ENCODE measurements at places on chromosomes 11 and 22. TPM values are rescaled to one million over a fixed set of nuclear protein-coding genes. Genes with fewer than 3 reads are reported as not detected.

Gene SGSM1
- 0.10 TPM for total RNA-seq

Gene FOLR3
- 2.0 TPM for total RNA-seq

Gene VSIG2
- not detected for total RNA-seq

Gene SEPTIN3
- total RNA-seq, result 0.29 TPM

Gene FLRT1
- 2.7 TPM for total RNA-seq

Gene PRRG4
- 1.2 TPM for total RNA-seq

Gene NTM
- not detected for total RNA-seq

Gene KDM4D
- total RNA-seq, result 1.1 TPM

Gene DSCAML1
- total RNA-seq, result not detected

Gene OR56A1
- not detected for total RNA-seq

Gene TIMP3
- total RNA-seq, result 44.9 TPM

Gene RHBDD3
- 48.0 TPM for total RNA-seq

Gene TMEM123
- total RNA-seq, result 134 TPM

Gene DNAJB7
- not detected for total RNA-seq

- no peaks in the 10 kb centered on the region for H3K36me3 ChIP-seq
- no peaks in the 10 kb centered on the region for H3K4me1 ChIP-seq
- no peak overlapping the region for H3K27ac ChIP-seq
- no peak overlapping the region for H3K4me3 ChIP-seq
Observed at GRCh38 chr11:116309446-116309845, 463.3 kb downstream of the BUD13 start.

GRCh38 chr11:69965821-69966582, 112.1 kb upstream of the ANO1 start:
- peaks cover 6% of the 10 kb centered on the region for H3K36me3 ChIP-seq
- H3K4me3 ChIP-seq, result no peak overlapping the region
- no peak for DNase-seq
- no peaks in the 10 kb centered on the region for H3K4me1 ChIP-seq
- no peak overlapping the region for H3K27ac ChIP-seq
- H3K27me3 ChIP-seq, result no peaks in the 10 kb centered on the region

GRCh38 chr22:23533771-23534191, 46.3 kb downstream of the IGLL1 start:
- no peak for DNase-seq
- H3K4me1 ChIP-seq, result no peaks in the 10 kb centered on the region
- no peaks in the 10 kb centered on the region for H3K36me3 ChIP-seq
- no peak overlapping the region for H3K27ac ChIP-seq
- no peak overlapping the region for H3K4me3 ChIP-seq

DNA sequence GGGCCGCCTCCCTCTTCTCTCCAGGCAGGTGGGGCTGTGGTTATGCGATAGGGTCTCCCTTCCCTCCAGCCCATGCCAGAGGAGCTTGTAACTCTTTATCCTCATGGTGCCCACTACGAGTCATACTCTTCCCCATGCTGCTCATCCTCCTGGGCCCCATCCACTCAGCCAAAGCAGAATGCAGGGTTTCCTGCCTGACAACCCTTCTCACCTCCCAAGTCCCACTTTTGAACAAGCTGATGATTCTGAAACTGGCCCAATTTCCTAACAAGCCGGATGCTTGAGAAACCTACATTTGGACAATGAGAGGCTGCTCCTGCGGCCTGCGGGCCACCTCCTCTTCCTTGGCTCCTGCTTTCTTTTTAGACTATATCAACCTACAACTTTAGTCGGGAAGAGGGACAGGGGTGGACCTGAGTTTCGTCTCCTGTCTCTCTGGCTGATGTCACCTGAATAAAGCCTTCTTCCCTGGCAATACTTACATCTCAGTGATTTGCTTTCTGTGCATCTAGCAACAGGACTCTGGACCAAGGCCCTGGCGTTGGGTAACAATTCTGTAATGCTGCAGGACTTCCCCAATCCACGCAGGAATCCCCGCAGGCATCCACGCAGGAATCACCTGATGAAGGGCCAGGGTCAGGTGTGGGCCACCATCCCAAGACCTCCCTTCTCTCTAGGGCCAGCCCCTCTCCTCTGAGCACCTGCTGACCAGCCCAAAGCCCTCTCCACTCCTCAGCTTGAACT, 1.5 kb upstream of the NDUFS8 start:
- H3K27me3 ChIP-seq, result no peaks in the 10 kb centered on the region
- DNase-seq, result no peak
- H3K4me1 ChIP-seq, result peaks cover 26% of the 10 kb centered on the region
- peak overlapping the region; percentile 89 for H3K27ac ChIP-seq

- no peaks in the 10 kb centered on the region for H3K27me3 ChIP-seq
- peak overlapping the region; percentile 97 for H3K27ac ChIP-seq
- peaks cover 7% of the 10 kb centered on the region for H3K36me3 ChIP-seq
- peaks cover 36% of the 10 kb centered on the region for H3K4me1 ChIP-seq
Observed at GRCh38 chr11:6319704-6320410, 444 bp downstream of the CAVIN3 start.

- DNase-seq, result peak; percentile 48
- H3K27ac ChIP-seq, result peak overlapping the region; percentile 92
- peak overlapping the region; percentile 98 for H3K4me3 ChIP-seq
- no peaks in the 10 kb centered on the region for H3K27me3 ChIP-seq
- peaks cover 36% of the 10 kb centered on the region for H3K4me1 ChIP-seq
Observed at GRCh38 chr11:35139722-35140282, 831 bp downstream of the CD44 start.

DNA sequence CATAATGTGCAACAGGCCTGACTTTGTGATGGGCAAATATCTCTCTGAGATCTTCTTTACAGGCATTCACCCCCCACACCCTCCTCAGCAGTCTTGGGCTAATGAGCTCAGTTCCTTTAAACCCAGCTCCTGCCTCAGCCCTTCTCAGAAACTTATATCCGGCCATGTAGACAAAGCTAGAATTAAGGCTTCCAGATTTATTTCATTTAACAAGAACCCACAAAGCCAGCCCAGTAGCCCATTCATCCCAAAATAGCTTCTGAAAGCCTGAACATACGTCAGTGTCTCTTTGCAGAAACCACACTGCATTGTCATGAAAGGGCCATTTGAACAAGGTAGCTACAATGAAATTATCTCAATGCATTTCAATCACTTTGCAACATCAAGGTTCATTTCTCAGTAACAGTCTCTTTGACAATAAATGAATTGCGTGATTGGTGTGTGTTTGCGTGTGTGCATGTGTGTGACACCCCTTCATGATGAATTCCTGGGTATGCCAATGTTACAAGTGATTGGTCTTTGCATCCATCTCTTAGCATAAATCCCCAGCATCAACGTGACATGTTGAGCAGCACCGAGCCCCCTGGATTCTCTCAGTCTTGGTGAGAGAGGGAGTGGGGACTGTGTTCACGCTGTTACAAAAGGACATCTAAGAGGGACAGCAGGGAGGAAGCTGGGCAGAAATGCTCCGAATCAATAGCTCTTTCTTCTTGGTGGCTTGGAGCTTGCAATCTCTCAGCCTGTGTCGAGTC, 299.6 kb downstream of the KIRREL3 start:
- peaks cover 10% of the 10 kb centered on the region for H3K36me3 ChIP-seq
- no peaks in the 10 kb centered on the region for H3K27me3 ChIP-seq
- no peak overlapping the region for H3K27ac ChIP-seq
- H3K4me3 ChIP-seq, result no peak overlapping the region

DNA sequence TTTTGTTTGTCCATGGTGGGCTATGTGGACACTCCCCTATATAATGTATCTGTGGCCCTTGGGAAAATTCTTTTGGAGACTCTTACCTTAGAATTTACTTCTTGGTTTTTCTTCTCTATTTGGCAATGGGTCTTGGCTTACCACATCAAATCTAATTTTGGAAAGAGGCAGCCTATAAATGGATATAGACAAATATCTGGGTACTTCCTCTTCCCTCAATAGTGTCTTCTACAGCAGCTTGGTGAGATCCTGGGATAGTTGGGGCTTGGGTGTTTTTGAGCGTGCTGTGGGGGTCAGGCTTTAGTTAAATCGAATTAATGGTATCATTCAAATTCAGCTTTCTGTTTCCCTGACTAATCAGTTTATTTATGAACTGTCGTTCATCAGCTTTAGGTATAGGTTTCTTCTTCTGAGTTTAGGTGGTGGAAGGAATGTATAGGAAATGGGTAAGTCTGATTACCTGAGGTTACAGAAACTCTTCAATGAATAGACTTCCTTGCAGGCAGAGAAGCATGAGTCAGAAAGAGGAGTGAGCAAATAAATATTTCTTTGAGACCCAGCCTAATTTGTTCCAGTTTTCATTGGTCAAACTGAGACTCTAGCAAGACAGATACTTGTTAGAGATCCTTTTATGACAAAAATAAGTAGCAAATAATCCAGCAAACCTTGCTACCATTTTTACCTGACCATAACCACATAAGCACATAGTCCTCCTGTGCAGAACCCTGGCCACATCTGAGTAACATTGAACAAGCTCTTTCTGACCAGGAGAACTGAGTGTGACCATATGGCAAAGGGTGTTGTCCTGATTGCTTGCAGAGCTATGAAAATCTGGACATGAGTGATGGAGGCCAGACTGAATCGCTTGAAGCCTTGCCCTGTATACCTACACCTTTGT, 68.6 kb upstream of the SORL1-AS1 start:
- H3K36me3 ChIP-seq, result no peaks in the 10 kb centered on the region
- no peak overlapping the region for H3K4me3 ChIP-seq
- H3K27me3 ChIP-seq, result no peaks in the 10 kb centered on the region
- H3K27ac ChIP-seq, result peak overlapping the region; percentile 67
- DNase-seq, result peak; percentile 29

DNA sequence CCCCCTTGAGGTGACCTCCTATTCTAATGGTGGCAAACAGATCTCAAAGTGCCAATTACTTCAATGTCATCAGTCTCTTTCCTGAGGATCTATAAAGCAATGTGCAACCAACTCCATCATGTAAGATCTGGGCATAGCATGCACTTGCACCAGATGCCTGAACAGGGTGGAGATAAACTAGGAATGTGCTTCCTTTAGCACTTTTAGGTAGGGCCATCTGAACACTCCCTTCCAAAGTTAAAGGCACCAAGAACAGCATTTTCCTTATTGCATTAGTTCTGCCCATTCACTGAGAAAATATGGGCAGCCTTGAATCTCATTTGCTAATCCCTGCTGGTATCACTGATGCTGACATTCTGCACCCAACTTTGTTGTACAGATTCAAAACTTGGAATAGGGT, 112.0 kb downstream of the SGSM3 start:
- peak overlapping the region; percentile 24 for H3K4me3 ChIP-seq
- peak; percentile 25 for DNase-seq
- no peaks in the 10 kb centered on the region for H3K27me3 ChIP-seq
- peak overlapping the region; percentile 84 for H3K27ac ChIP-seq

GRCh38 chr11:111792314-111792713, 26.1 kb upstream of the PPP2R1B start:
- H3K4me3 ChIP-seq, result no peak overlapping the region
- DNase-seq, result no peak
- peaks cover 6% of the 10 kb centered on the region for H3K4me1 ChIP-seq
- no peaks in the 10 kb centered on the region for H3K27me3 ChIP-seq

GRCh38 chr22:47298017-47298785, 535.8 kb downstream of the TBC1D22A start:
- no peaks in the 10 kb centered on the region for H3K36me3 ChIP-seq
- H3K4me1 ChIP-seq, result peaks cover 20% of the 10 kb centered on the region
- no peaks in the 10 kb centered on the region for H3K27me3 ChIP-seq
- no peak overlapping the region for H3K27ac ChIP-seq
- no peak overlapping the region for H3K4me3 ChIP-seq

DNA sequence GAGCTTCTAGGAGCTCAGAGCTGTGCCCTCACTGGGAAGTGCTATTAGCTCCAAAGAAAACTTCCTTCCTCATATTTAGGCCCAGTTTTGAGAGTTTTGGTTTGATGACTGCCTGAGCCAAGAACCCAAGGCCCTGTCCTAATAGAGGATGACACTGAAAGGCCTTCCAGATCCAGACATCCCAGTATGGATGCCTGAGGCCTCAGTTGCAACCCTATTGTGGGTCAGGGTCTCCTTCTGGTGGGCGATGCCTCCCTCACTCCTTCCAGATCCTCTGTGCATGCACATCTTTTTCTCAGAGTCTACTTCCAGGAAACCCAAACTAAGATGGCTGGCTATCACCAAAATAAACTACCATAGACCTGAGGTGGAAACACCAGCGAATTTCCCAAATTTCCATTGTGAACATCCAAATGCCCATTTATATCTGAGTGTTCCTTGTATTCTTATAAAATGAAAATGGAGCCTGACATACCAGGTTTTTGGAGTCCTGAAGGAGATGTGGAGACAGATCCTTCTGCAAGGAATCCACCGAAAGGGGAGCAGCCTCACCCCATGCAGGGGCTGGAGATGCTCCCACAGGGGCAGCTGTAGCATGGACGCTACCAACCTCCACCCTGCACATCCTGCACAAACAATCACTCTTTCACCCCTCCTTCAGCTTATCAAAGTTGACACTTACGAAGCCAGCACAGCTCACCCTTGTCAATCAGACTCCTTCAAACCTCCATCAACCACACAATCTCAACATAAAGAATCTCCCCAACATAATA, 61.1 kb downstream of the GGTLC2 start:
- H3K27me3 ChIP-seq, result no peaks in the 10 kb centered on the region
- no peak overlapping the region for H3K4me3 ChIP-seq
- no peaks in the 10 kb centered on the region for H3K36me3 ChIP-seq
- peaks cover 16% of the 10 kb centered on the region for H3K4me1 ChIP-seq

Data from MCF 10A (cell line).